ENCODE measurements at places on chromosomes 7 and 10.

DNA sequence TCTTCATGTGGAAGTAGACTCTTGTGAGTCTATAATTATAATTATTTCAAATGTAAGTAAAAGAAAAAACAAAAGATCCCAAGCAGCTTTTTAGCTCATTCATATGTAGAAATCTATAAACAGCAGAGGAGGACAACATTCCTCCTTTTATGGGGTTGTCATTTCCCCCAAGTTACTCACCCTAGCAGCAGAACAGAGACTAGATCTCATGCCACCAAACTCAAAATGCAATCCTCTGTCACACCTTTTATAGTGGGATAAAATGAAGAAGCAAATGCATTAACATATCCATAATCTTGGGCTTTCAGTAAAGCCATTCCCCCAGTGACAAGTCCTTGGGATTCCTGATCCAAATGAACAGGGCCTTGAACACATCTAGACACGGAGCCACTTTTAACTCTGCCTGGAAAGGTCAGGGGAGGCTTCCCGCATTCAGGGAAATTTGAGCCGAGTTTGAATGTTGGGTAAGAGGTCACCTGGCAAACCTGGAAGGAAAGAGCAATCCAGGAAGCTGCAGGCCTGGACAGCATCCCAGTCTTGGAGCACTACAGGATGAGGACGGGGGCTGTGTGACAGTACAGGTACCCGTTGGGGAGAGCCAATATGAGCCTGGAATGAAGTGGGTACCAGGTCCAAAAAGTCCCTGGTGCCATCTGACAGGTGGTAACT is 76.4 kb downstream of the DOCK4 start:
- DNase-seq: no peak

GRCh38 chr7:133290041-133290440 is 37.2 kb downstream of the EXOC4 start:
- no peak for DNase-seq

DNA sequence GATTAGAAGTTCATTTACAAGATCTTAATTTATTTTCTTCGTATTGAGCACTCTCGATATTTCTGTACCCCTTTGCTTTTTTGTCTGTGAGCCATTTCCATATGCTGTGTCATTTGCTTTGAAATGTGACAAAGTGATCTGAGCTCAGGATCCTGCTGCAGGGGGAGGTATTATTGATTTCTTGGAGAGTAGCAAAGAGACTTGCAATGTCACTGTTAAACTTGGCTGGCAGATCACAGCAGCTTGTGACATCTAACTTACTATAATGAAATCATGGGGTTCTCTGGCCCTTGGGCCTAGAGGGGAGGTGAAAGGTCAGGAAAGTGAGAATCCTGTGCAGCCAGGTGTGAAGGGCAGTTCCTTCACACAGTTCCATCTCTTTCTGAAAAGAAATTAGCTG is 923.4 kb downstream of the REEP3 start:
- DNase-seq: no peak

DNA sequence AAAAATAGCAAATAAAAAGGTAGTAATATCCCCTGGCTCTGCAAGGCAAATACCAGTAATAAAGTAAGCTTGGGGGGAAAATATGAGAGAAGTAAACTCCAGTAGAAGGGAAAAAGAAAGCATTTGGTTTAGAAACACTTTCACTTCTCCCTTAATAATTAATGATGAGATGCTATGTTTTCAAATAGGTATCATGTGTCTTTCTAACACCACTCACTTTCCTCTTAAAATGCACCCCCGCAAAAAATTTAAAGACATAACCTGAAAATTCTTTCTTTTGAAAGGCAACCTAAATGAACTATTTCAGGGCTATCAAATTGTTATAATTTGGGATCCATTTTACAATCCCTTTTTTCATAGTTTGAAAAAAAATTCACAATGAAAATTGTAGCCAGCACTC is 240.3 kb downstream of the SNX10 start:
- no peak for DNase-seq

DNA sequence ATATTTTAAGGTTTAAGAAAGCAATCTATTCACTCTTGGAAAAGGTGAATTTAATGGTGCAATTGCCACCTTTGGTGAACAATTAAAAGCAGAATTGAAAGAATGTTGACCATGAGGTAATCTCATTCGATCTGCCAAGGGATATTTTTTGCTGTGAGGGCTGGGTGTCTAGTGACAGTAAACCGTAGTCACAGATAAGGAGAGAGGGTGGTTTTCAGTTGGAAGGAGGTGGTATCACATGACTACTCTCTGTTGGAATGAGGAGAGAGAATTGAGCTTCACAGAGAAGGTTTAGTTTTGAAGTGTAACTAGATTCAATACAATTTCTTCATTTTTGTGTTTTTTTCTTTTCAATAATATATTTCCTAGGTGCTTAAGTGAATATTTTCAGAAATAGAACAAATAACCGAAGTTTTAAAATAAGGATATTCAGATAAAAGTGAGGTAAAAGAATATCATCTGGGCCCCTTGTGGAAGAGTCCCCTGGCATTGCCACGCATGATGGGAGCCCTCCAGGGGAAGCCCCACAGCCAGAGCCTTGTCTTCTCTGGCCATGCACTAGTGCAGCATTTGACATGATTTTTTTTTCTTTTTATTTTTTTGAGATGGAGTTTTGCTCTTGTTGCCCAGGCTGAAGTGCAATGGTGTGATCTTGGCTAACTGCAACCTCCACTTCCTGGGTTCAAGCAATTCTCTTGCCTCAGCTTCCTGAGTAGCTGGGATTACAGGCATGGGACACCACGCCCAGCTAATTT is 73.4 kb downstream of the GPR141 start:
- DNase-seq: no peak

DNA sequence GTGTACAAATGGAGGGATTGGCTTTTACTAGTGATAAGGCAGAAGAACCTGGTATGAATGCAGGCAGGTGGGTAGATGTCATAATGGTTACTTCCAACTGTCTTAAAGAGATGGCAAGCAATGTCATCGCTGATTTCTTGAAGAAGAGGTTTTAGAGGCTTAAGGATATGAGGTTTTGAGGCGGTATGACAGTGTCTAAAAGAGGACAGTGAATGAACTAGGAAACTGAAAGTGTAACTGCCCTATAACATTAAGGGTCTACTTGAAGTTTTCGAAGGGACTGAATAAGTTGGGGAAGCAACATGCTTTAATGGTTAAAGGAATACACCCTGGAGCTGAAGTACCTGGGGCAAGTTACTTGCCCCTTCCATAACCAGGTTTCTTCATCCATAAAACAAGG is 70.9 kb downstream of the NDUFB2 start:
- no peak for DNase-seq

GRCh38 chr10:86711513-86712316 is 43.4 kb downstream of the LDB3 start:
- DNase-seq: peak; percentile 67

GRCh38 chr7:133230591-133231194 is 22.2 kb upstream of the EXOC4 start:
- peak; percentile 62 for DNase-seq

DNA sequence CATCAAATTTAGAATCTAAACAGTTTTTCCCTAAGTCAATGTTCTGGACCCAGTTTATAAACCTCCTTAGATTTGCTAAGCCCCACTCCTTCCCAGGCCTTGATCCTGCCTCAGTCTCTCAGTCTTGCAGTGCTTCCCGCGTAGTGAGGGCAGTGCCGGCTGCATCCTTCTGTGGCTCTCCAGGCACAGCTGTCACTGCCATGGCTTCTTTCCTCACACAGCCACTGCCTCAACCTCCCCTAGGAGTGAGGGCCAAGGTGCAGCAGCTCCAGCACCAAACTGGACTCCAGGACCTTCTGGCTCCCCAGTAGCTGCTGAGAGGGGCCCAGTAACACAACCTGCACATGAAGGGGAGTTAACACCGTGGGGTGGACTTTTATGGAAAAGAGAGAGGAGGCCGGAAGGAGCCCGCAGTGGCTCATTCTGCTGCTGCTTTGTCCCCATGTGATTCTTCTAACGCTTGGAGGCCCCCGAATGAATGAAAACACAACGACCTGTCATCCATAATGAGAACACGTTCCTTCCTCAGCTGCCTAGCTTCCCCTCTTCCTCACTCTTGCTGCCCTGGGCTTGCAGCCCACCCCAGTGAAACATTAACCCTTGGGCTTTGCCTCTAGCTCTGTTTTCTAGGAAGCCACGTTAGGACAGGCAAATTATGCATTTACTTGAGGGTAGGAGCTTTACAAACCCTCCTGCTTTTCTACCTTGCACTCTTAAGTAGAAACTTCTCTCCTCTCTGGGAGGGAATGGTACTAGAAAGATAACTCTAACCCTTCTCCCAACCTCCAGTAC is 16.0 kb upstream of the UBE2H start:
- DNase-seq: no peak

DNA sequence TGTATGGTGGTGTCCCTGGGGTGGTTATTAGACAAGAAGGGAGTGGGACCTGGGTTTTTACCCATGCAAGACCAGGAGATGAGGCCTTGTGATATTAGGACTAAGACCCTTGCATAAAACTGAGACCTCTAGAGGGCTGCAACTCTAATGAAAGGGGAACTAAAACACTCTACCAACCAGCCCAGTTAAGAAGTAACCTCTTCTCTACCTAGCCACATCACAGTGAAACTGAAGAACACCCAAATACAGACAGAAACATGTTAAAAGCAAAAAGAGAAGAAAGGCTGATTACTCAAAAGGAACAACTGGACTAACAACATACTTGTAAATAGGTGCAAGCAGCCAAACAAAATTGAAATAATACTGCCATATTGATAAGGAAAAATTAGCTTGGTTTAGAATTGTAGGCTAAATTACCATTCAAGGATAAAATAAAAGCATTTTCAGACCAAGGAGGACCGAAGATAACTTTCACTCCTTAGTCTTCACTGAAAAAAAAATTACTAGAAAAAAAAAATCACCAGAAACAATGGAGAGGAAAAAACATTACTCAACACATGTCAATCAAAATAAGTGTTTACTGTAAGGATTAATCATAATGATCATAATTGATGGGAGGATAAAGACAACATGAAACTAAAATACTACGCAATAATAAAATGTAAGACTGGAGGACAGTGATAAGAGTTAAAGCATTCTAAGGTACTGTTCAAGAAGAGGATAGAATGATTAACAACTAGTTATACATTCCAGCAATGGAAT is 27.6 kb downstream of the ERLIN1 start:
- no peak for DNase-seq

GRCh38 chr7:2248984-2249694 is 7.1 kb downstream of the NUDT1 start:
- peak; percentile 37 for DNase-seq

DNA sequence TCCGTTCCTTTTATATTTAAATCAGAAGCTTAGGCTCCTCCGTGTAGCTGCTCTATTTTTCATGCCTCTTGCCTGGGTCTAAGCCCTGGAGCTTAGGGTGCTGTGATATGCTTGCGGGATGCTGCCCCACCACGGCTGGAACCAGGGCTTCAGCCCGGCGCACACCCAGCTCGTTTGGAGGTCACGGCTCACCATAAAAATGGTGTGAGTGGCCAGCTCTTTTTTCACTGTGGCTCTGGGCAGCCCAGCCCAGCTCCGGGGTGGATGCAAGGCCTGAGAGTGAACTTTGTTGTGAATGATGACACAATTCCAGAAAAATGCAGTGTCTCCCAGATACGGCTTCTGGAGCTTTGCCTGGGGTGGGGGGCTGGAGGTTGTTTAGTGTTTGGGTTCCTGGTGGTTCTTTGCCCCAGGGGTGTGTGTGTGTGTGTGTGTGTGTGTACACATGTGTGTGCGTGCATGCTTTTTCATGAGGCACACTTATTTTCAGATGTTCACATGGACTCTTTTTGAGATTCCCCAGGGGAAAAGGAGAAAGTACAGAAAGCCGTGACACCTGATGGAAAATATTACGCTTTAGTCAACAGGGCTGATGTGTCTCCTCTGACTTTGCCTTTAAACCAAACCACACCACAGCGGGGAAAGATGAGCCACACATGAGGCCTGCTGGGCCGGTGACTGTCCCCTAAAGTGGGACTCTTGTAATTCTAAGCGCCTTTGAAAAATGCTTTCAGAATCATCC is 46.2 kb downstream of the GRK5 start:
- DNase-seq: no peak

All from activated naive CD4-positive, alpha-beta T cell treated with anti-CD3 and anti-CD28 coated beads, Interleukin-2, amount 10 ng/mL, durations not matched to agents 7 days and 5 days (primary cell).